Sciatic nerve (tissue), 2 donors: ENCODE measurements at places on chromosomes 11 and 22.

DNA sequence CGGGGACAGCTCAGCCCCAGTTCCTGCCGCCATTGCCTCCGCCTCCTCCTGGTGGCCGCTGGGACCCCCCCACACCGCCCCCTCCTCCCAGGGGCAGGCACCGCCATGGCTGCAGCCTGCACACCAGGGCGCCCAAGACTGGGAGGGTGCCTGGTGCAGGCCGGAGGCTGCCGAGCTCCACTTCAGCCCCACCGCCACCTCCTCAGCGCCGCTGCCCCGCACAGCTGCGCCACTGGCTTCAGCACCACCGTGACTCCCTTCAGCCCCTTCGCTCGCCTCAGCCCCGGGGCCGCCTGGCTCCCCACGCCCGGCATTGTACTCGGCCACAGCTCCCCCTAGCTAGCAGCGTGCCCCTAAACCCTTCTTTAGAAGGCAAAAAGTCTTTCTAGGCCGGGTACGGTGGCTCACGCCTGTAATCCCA is 131.1 kb downstream of the CRYBB2 start:
- peak; percentile 23 for DNase-seq

GRCh38 chr11:56716379-56716854 is 17.5 kb downstream of the OR9G1 start:
- no peak for DNase-seq

- DNase-seq, result no peak
Measured at GRCh38 chr22:49418341-49418894, 409.3 kb downstream of the BRD1 start.

GRCh38 chr11:67082071-67082791 is 25.6 kb downstream of the RHOD start:
- no peak for DNase-seq

- no peak for DNase-seq
Measured at GRCh38 chr11:93518081-93518480, 25.1 kb downstream of the SMCO4 start.

DNA sequence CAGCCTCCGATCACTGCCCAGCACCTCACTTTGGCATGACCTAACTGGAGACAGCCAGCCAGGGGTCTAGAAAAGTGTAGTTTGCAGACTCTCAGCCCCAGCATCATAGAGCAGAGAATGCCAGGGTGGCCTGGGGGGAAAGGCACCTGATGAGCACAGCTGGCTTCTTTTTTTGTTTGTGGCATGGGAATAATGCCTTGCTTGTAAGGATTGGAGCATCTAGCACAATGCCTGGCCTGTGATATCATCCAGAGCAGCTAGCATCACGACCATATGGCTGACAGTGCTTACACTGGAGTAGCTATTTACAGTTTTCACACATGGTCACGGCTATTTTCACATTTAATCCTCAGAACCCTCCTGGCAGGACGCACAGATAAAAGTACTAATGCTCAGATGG is 594.8 kb upstream of the B3GAT1 start:
- DNase-seq, result no peak

DNA sequence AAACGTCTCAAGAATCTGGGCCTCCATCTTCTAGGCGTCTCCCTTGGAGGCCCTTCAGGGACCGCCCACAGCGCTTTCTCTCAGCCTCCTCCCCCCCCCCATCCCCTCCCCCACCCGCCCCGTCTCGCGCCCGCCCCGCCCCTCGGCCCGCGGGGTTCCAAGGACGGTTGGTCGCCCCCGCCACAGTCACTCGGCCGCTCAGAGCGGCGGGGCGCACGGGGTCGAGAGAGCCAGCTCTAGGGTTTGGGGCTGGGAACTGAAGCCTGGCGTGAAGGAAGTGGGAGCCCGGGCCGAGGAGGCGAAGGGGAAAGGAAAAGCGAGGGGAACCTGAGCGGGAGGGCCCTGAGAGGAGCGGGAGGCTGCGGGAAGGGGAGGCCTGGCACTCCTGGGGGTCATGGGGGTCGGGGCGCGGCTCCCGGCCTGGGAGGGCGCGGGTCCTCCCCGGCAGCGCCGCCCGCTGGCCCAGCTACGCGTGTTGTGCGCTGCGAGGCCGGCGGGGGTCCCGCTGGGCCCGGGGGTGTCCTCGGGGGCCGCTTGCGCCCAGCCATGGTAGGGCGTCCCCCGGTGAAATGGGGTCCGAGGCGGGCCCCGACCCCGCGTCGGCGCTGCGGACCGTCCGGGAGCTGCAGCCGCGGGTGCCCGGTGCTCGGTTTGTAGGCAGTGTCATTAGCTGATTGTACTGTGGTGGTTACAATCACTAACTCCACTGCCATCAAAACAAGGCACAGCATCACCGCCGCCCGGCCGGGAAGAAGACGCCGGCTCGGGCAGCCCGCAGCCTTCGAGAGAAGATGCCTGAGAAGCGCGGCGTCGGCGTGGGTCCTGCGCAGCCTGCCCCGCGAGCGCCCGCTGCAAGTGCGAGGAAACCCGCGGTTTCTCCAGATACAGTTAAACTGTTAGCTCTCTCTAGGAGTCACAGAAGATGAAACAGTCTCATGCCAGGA is at the start of gene BTG4:
Gene BTG4, minus strand, starts transcription at position 91 of the 944 bp plus-strand sequence. CDS start 13,610 bp downstream, outside the sequence.
- DNase-seq, result peak; percentile 60

DNA sequence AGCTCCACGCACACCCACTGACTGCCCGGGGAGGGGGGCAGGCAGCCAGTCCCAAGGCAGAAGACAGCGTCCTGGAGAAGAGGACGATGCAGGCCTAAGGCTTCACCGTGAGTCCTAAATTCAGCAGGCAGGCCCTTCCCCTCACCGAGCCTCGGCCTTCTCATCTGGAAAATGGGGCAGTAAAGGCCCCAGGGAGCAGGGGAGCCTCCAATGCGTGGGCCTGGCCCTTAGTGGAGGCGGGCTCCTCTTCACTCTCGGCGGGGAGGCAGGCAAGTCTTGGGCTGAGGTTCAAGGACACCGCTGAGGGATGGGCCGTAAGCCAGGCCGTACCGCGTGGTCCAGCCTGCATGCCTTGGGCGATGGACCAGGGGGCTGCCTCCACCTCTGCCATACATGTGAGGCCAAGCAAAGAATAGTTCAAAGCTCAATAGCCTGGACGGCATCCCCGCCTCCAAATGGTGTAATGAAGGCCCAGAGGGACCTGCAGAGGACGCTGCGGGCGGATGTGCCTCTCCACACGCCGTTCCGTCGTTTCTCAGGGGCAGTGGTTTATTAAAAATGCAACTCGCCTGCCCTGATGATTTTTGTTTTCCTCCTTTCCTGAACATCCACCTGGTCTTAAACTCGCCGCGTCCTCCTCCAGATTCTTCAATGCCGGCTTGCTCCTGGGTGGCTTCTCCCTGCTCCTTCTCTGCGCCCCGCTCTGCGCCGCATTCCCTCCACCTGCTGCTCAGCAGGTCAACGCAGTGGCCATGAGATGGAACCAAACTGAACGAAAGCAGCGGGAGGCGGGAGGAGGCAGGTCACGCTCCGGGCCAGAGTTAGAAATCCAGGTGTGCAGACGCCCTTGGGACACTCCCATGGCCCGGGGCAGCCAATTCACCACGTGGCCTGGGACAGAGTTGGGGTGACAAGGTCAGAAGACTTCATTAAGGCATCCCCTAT is 627.8 kb downstream of the TBC1D22A start:
- DNase-seq, result no peak
